Activated naive CD4-positive, alpha-beta T cell treated with anti-CD3 and anti-CD28 coated beads, Interleukin-2, amount 50 U/mL, for 72 hours (primary cell): ENCODE measurements at places on chromosomes 16 and 17. TPM values are rescaled to one million over a fixed set of nuclear protein-coding genes. Genes with fewer than 3 reads are reported as not detected.

- no peak for DNase-seq
Observed at GRCh38 chr17:19366637-19366972, 4.1 kb upstream of the B9D1 start.

DNA sequence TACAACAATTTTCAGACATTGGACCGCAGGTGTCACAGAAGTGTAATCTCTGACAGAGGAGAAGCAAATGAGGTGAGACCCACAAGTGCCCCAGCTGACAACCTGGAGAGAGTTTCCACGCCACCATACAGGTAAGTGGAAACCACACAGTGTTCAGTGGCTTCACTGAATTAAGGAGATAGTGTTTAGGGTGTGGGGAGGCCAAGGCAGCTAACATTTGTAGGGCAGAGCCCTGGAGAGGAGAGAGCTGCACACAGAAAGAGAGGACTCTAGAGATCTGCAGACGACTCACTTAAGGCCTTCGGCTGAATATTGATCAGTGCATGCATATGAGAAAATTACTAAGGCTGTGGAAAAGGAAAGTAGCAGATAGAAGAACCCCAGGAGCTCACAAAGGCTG is 228.9 kb upstream of the TNRC6C start:
- no peak for DNase-seq

DNA sequence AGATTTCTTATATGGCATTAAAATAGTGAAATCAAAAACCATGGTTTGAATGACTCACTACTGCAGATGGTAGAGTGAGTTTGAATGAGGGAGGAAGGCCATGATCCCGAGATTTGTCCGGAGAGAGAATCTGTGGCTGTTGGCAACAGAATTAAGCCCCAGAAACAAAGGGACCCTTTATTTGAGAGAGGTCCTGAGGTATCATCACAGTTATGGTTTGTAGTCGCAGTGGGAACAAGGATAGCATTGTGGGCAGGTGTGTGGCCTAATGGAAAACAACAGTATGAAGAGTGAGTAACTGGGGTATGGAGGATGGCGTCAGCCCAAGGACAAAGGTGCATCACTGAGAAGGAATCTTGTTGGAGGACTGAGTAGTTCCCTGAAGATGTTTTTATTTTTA is 8.5 kb upstream of the ZFP3 start:
- no peak for DNase-seq

DNA sequence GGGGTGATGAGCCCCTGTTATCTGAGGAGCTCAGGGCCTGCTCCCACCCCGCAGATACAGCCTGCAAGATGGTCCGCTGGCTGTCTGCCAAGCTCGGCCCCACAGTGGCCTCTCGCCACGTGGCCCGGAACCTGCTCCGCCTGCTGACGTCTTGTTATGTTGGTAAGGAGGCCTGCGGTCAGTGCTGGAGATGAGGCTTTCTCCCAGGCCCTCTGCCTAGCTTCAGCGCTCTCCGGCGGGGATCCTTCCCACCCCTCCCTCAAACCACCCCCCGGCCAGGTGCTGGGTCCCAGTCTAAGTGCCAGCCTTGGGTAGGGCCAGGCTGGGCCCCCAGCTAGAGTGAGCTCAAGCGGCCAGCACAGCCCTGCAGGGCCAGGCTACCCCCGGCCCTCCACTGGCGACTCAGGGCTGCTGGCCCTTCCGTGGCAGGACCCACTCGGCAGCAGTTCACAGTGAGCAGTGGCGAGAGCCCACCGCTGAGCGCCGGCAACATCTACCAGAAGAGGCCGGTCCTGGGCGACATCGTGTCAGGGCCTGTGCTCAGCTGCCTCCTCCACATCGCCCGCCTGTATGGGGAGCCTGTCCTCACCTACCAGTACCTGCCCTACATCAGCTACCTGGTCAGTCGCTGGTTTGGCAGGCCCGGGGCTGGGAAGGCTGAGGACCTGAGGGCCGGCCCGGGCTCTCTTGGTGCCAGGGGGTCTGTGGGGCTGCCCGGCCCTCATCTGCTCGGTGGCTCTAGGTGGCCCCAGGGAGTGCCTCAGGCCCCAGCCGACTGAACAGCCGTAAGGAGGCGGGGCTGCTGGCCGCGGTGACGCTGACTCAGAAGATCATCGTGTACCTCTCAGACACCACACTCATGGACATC is 6.1 kb downstream of the WDR81 start:
- DNase-seq = no peak

DNA sequence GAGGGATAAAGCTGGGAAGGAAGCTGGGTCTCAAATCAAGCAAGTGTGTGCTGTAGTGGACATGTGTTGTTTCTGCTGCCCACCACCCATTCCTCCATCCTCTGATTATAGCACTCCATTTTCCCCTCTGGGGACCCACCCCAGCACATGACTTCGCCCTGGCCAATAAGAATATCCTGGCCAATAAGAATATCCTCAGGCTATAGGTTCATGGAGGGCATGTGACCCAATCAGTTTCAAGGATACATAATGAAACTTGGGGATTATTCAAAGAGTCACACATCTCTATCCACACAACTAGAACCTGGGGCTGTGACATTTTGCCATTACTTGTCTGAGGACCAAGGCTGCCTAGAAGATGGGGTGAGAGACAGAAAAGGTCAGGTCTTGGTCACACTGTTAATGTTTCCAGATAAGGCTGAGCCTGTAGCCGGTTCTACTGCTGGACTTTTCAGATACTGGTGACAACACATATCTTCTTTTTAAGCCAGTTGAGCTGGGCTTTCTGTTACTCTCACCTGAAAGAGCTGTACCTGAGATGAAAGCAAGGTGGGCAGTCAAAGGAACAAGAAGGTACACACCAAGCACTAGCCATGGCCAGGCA is 33.7 kb downstream of the MYO18A start:
- DNase-seq = no peak

The OMG gene
- total RNA-seq = not detected
